ENCODE measurements at places on chromosomes 12 and 14.
A peak's percentile ranks its signal among the peaks of the same experiment; 100 is the strongest.

DNA sequence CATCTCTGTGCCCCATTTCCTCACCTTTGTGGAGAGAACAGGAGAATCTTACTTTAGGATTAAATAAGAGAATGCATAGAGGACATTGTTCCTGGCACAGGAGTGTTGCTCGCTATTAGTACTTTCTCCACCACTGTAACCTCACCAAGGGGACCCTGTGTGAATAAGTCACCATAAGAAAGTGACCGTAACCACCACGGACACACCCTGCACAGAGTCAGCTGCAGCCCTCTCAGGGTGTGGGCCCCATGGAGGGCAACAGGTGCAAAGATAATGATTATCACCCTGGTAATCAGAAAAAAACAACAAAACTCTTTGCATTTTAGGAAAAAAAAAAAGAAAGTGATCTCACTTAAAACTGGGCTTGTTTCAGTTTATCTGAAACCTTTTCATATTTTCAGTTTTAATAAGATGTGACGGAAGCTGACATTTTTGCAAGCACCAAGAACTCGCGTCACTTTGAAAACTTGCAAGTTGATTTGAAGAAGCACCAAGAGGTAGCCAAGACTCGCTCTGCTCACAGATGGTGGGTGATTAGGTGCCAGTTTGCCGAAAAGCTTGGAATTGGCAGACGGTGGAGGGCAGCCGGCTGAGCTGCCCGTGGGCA, 87.0 kb upstream of the VRK1 start:
- DNase-seq: no peak

GRCh38 chr12:49336645-49337584, at the start of gene C1QL4:
C1QL4 (minus strand) TSS chr12:49337188; CDS start chr12:49336477, 711 bp downstream.
- peak; percentile 74 for DNase-seq

- DNase-seq: no peak
Measured at GRCh38 chr12:93678779-93679178, 1.6 kb downstream of the CRADD start.

GRCh38 chr14:25943329-25943728, 654.5 kb downstream of the NOVA1 start:
- DNase-seq: no peak

DNA sequence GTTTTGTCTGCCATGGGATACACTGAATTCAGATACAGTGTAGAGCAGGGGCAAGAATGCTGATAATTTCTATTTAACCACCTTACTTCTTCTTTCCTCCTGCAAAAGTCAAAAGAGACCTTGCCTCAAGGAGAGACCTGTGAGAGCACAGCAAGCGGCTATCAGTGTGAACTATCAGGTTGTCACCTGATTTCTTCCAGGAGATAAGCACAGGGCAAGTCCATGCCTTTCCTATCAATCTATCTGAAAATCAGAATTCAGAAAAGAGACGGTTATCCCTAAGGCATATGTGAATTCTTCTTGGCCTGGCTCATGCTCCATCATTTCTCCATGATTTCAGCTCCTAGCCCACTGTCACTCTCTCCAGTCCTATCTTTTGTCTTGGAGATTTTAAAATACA, 128.9 kb upstream of the CCND2 start:
- DNase-seq: no peak

Data from head of caudate nucleus (tissue), 42 donors.